Effector CD4-positive, alpha-beta T cell (primary cell): ENCODE measurements at places on chromosomes 11 and 22.

DNA sequence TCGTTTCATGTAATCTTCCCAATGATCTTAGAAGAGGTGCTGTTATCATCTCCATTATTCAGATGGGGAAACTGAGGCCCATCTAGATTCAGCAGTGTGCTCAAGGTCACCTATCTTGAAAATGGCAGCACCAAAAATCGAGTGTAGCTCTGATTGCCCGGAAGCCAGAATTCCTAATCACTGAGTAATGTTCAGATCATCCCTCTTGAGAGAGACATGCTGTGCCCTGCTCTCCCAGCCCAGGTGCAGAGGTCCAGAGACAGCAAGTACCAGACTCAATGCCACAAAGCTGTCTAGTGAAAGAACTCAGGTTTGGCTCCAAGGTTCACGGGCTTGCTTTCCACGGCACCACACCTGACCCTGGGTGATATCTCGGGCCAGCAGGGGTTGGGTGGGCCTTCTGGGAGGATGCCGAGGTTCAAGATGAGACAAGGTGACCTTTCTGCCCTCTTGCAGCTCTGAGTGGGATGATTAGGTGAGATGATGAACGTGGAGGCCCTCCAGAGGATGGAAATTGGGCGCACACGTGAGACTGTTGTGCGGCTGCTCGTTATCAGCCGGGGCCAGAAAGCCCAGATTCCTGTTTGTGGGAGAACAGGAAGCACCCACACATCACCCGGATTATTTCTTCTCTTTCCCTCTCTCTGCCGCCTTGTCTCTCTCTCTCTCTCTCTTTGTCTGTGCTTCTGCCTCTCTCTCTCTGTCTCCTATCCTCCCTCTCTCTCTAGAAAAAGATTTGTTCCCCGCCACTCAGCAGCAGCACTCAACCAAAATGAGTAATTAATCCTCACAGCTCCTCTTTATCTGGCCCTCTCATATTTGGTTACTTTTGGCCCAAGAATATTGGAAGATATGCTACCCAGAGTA lies 19.0 kb upstream of the RASD2 start:
- DNase-seq, result no peak

- no peak for DNase-seq
Measured at GRCh38 chr11:71934213-71934612, 5.4 kb downstream of the RNF121 start.

GRCh38 chr11:18468961-18469360 lies 13.3 kb downstream of the LDHAL6A start:
- no peak for DNase-seq

DNA sequence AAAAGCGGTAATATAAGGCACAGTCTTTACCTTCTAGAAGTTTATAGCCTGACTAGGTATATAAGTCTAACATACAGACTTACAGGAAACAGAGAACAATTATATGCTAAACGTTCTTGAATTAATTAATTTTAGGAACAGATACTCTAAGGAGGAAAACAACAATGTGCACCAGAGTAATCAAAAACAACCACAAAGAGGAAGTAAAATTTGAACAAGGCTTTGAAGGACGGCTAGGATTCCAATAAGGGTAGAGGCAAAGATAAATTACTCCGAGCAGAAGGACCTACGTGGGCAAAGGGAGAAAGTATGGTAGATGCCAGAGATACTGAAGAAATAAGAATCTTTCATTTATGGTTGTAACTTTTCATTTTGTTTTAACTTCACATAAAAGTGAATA lies 54.4 kb downstream of the ENTHD1 start:
- no peak for DNase-seq

GRCh38 chr22:50567721-50568252 lies 5.1 kb upstream of the SYCE3 start:
- no peak for DNase-seq

GRCh38 chr22:37822079-37822833 lies 926 bp upstream of the GALR3 start:
- no peak for DNase-seq

- no peak for DNase-seq
Measured at GRCh38 chr11:12813371-12814225, 139.4 kb downstream of the TEAD1 start.

- no peak for DNase-seq
Measured at GRCh38 chr11:2870969-2871680, 14.4 kb downstream of the CDKN1C start.
